Common myeloid progenitor, CD34-positive (primary cell): ENCODE measurements at places on chromosomes 3 and 15.

- DNase-seq = no peak
These were observed 20.9 kb downstream of the GP9 start for GRCh38 chr3:129081503-129081902.

GRCh38 chr3:12194669-12195161, 36.0 kb upstream of the TIMP4 start:
- no peak for DNase-seq

GRCh38 chr3:105944276-105944675, 75.5 kb upstream of the CBLB start:
- no peak for DNase-seq

GRCh38 chr3:15309662-15310335, 22.6 kb downstream of the SH3BP5 start:
- no peak for DNase-seq
